ENCODE measurements at places on chromosomes 5 and 9. TPM values are rescaled to one million over a fixed set of nuclear protein-coding genes. Genes with fewer than 3 reads are reported as not detected.

DNA sequence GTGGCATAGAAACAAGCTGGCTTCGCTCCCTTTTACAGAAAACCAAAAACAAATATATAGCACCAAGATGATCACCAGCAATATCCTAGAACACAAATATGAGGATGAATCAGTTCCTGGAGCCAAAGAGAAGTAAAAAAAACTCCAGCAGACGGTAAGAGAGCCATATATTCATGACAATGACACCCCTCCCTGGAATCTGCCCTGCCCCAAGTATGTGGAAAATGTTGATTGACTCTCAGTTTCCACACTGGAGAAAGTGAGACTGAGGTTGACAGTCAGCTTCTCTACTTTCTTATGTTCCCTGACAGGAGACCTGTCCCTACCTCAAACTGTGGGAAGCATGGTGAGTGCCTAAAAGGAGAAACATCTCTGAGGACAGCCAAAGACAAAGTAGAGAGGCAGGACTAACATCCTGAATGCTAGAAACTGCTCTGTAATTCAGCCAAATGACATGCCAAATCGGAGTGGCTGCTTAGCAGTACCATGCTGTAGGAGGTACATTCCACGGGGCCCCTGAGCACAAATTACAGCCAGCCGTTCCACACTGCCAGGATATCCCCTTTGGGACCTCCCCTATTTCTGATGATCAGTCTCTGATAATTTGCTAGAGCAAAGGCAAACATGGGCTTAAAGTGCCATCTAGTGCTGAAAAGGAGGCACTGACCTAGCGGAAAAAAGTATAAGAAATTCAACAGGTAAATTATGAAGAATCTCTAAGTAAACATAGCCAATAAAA lies 424.0 kb upstream of the RGMB start:
- no peak for DNase-seq

DNA sequence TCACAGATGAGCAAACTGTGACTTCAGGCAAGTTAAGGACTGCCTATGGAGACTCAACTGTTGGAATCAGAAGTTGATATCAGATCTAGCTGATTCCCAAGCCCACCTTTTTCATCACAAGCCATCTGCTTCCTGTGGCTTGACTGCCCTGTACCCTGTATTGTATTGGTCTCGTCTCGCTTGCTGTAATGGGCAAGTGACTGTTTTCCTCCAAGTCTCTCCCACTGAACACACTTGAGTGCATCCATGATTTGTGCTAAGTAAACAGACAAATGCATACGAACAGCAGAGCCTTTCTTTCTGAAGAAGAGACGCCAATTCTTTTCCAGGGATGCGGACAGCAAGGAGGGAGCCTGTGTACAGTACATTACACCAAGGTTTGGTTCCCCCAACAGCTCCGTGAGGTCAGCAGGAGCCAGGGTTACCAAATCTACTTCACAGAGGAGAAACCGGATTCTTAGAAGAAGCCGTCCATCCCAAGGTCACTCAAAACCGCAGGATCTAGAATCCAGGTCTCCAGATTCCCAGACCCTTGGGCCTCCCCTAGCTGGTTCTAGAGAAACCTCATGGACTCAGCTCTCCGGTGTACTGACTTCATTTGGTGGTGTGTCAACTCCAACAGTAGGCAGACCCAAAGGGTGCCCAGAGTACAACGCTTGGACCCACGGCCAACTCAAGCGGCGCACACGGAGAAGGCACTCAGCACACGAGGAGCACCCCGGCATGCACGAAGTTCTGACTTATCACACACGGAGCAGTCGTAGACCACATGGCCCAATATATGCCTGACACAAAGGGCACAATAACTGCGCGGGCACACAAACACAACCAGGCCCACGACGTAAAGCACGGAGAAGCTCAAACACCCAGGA lies 1.1 kb downstream of the BAG1 start:
- no peak for DNase-seq

The BICD2 gene
- total RNA-seq = 51.4 TPM

GRCh38 chr5:35342664-35343063 lies 112.4 kb upstream of the PRLR start:
- no peak for DNase-seq

GRCh38 chr9:489198-490197 lies 274.8 kb downstream of the DOCK8 start:
- DNase-seq = no peak

The ZNF367 gene
- total RNA-seq = 1.8 TPM

DNA sequence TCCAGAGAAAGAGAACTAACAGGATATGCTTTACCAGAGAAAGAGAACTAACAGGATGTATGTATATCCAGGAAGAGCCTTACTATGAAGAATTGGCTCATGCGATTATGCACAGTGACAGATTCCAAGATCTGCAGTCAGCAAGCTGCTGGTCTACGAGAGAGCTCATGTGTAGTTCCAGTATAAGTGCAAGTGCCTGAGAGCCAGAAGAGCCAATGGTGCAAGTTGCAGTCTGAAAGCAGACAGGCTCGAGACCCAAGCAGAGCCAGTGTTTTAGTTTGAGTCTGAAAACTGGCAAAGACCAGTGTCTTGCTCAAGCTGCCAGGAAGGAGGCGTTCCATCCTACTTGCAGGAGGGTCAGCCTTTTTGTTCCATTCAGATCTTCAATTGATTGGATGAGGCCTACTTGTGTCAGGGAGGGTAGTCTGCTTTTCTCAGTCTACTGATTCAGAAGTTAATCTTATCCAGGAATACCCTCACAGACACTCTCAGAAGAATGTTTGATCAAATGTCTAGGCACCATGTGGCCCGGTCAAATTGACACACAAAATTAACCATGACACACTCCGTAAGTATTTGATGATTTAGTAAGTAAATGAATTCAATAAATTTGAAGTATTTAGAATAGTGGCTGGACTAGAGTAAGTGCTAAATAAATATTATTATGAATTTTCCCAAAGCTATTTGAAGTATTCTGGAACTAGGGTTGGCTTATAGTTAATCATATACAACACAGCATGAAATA lies 372.1 kb upstream of the SGCD start:
- no peak for DNase-seq

The ITK gene
- total RNA-seq = not detected

GRCh38 chr9:127452691-127453090 lies 1.4 kb downstream of the LRSAM1 start:
- no peak for DNase-seq

All from glomerular endothelial cell (primary cell).